Fibroblast of skin of right quadriceps (primary cell): ENCODE measurements at places on chromosomes 2 and 18.

DNA sequence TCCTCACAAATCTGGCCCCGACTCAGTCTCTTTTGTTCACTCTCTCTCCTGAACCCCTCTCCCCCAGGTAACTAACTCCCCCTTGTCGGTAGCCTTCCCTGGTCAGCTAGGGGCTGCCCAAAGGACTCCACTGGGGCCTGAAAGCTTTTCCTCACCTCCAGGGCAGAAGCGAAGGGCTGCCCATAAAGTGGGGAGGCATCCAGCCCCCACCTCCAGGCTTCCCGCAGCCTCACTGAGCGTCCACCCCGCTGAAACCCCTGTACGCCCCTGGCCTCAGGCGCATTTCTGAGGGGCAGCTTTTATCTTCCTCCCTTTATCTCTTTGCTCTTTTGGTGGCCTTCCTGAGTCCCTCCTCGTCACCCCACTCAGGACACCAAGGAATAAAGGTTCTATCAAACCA lies 249.3 kb downstream of the CYP26B1 start:
- no peak for DNase-seq

DNA sequence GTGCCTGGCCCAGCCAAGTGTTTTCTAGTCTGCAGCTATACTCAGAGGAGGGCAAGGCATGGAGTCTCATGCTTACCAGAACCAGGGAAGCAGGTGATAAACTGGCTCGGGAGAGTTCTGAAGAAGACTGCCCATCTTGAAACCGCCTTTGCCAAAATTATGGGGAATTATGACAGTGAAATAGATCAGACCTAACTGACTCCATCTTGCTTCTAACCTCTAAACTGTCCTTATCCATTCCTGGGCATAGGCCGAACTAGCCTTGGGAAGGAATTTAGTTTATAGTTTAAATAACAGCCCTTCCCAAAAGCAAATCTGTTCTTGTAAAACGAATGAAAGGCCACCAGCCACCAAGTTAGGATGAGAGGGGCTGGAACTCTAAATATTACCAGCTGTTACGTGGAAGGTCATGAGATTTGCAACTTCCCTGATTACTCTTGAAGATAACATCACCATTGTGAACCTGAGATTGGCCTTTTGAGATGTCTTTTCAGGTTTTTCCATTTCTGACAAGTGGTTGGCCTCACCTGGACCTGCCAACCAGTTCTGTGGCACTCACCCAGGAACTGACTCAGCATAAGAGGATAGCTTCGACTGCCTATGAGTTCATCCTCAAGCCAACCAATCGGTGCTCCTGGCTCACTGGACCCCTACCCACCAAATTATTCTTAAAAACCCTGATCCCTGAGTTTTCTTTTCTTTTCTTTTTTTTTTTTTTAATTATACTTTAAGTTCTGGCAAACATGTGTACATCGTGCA lies 23.4 kb downstream of the CHCHD5 start:
- no peak for DNase-seq

DNA sequence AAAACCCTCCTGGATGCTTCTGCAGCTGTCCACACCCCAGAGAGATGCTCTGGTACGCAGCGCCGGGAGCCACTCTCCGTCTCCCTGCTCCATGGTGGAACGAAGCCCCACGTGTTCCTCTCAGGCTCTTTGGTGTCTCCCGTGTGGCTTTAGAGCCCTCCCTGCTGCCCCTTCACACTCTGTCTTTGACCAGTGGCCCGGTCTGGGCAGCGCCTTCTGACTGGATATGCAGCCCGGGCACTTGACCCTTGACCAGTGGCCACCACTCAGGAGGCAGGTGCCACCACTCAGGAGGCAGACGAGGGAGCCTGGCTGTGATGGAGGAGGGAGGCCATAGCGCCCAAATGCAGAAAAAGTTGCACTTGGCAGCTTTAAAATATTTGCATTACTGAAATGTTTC lies 214.5 kb upstream of the SALL3 start:
- DNase-seq, result no peak

DNA sequence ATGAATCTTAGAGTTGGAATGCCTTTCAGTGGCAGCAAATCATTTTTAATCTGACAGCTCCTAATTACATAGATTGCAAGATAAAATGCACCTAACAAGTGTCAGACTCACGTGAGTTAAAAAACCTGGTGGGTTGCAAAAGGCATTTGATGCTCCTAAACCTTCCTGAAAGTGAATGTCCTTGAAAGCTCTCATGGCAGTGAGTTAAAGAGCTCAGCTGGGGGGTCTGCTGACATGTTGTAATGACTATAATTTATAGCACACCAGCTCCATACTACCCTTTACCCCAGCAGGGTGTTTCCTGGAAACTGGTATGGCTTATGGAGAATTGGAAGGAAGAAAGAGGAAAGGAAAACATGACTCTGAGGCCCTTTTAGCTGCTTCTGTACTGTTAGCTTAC lies 91.9 kb upstream of the CAVIN2 start:
- no peak for DNase-seq

DNA sequence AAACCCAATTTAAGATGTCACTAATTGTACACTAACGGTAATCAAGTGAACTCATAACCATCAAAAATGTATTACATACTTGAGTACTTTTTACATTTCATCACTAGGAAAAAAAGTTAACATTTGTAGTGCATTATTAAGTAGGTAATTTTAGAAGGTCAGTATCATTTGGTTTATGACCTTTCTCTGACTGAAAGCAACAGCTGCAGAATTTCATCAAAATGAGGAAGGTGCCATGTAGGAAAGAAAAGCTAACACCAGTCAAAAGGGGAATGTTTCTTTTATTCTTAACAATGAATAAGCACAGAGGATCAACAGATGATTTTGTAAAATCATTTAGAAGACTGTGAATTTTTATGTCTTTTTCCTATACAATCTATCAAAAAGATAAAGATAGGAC lies 79.0 kb downstream of the PIGN start:
- DNase-seq, result no peak

DNA sequence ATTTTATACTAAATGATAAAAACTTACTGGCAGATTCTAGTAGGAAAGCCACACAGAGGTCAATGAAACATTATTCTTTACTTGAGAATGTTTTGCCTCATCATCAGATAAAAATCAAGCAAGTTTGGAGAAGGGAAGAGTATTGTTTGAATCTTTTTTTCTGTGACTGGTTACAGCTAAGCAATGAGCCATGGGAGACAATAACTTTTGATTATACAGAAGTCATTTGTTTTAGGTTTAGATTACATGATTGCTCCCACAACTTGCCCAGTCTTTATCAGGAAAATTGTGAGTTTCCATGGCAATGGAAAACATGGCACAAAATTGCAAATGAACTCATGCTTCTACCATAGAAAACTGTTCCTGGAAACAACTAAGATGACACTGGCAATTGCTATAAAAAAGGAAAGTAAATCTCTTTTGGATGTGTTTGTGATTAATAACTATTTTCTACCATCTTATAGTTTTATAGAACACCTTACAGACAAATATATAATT lies 476.8 kb downstream of the MBD2 start:
- no peak for DNase-seq
